ENCODE measurements at places on chromosomes 7 and 10.

DNA sequence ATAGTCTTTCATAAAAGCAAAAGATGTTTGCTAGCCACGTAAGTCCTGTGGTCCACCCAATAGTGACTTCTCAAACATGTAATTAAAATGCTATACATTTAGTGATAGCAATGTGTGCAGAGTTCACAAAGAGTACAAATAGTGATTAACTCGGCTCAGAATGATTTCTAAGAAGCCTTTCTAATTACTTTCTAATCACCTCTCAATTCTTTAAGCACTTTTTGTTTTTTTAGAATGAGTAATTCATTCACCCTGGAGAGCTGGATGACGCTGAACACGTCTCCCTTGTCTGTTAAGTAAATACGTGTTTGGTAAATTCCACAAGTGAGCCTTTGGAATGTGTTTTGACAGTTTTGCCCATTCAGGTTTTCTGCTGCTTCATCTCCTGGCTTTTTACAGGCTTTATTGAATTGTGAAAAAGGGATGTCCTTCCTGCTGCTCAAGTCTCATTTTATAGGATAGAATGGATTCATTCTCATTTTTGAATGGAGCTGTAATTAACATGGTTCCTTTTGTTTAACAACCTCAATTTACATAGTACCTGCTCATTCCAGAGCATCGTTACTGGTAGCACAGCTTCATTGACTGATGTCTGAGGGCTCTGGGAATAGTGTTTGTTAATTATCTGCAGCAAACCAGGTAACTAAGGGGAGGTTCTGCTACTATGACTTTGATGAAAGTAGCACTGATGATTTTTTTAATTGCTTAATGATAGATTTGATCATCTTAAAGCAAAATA lies 212.1 kb downstream of the VTI1A start:
- DNase-seq, result no peak

DNA sequence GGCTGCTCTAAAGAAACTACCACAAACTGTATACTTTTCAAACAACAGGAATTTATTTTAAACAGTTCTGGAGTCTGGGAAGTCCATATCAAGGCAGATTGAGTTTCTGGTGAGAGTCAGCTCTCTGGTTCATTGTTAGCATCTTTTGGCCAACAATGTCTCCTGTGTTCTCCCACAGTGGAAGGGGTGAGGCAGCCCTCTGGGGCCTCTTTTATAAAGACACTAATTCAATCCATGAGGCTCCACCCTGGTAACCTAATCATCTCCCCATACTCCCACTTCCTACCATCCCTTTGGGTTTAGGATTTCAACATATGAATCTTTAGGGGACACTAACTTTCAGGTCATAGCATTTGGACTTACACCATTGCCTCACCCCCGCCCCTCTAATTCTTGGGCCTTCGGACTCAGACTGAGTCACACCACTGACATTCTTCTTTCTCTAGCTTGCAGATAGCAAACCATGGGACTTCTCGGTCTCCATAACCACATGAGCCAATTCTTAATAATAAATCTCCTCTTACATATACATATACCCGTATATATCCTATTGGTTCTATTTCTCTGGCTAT lies 64.3 kb upstream of the ANTXRL start:
- DNase-seq, result no peak

GRCh38 chr10:79342811-79343561 lies 4.3 kb upstream of the PPIF start:
- no peak for DNase-seq

DNA sequence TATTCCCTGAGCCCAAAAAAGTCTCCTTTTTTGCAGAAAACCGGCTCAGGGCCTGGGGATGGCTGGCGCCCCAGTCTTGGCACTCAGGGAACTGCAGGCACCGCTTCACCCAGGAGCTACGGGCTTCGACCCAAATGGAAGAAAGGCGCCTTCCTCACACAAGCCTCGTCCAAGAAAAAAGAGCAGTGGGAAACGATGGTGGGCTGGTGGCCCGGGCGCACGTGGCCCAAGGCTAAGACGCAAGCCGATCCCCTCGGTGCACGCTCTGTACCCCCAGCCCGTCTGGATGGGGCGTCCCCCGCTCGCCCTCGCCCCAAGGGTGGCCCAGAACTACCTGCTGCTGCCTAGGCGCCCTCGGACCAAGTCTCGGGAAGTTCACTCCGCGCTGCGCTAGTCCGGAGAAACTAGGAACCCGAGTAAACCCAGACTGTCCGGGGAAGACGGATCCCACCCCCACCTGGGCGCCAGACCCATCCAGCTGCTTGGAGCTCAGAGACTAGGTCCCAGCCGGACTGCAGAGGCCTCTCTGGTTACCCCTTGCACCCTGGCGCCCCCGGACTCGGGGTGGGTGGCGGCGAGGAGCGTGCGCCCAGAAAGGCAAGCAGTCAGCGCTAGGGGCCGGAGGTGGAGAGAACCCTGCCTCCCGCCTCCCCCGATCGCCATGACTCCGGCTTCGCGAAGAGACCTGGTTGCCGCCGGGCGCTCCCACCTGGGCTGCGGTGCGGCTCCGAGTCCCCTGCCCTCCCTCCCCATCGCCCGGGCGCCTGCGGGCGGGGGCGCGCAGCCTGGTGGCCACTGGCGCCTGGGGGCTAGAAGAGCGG lies 76.4 kb downstream of the CALN1 start:
- DNase-seq, result no peak

Data from stimulated activated CD4-positive, alpha-beta T cell treated with anti-CD3 and anti-CD28 coated beads, Interleukin-1b, Interleukin-23, amount 100 ng/mL, for 1 hour (primary cell).